ENCODE measurements at places on chromosomes 7 and 10.

GRCh38 chr10:28975891-28976531, 298.7 kb downstream of the BAMBI start:
- no peak for DNase-seq

GRCh38 chr7:121395961-121396757, at the start of gene FAM3C:
Gene FAM3C (minus strand): TSS chr7:121396308. CDS start chr7:121382969, 13,339 bp downstream.
- DNase-seq: peak; percentile 97

DNA sequence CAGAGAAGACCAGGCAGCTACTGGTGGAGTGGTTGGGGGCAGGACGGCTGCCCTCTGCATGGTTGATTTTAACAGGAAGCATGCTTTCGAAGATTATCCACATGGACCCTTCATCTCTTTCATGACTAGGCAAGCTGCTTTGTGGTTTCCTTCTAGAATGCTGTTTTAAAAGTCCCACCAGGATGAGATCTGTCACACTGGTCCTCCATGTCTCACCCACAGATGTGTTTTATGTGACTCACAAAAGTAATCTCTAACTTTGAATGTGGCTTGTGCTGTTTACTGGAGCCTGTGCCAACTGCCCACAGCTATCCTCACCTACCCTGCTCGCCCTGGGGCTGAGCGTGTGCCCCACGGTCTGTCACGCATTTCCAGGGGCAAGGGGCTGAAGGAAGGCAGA, 188.8 kb downstream of the GFRA1 start:
- DNase-seq: no peak

DNA sequence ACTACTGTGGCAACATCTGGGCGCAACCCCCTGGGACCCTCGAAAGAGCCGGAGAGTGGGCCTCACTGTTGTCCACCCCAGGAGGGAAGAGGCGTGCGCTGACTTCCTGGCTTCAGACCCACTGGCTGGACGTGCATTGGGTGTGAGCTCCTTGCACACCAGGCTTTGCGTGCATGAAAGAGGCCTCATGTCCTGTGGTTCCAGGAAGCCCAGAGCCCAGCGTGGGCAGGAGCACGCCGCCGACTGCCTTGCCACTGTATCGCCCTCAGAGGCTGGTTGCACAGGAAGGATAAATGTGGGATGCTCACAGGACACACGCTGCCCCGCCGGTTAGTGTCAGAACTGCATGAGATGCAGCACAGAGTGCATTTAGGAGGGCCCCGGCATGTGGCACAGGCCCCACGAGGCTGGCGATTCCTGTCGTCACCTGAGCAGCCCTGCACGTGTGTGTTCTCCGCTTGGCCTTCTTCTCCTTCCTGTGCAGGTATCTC, 8.5 kb upstream of the JAKMIP3 start:
- no peak for DNase-seq

- DNase-seq: no peak
These were observed 116.2 kb upstream of the MKLN1 start for GRCh38 chr7:131211500-131211899.

- no peak for DNase-seq
These were observed 64.7 kb upstream of the SH2B2 start for GRCh38 chr7:102221961-102222360.

DNA sequence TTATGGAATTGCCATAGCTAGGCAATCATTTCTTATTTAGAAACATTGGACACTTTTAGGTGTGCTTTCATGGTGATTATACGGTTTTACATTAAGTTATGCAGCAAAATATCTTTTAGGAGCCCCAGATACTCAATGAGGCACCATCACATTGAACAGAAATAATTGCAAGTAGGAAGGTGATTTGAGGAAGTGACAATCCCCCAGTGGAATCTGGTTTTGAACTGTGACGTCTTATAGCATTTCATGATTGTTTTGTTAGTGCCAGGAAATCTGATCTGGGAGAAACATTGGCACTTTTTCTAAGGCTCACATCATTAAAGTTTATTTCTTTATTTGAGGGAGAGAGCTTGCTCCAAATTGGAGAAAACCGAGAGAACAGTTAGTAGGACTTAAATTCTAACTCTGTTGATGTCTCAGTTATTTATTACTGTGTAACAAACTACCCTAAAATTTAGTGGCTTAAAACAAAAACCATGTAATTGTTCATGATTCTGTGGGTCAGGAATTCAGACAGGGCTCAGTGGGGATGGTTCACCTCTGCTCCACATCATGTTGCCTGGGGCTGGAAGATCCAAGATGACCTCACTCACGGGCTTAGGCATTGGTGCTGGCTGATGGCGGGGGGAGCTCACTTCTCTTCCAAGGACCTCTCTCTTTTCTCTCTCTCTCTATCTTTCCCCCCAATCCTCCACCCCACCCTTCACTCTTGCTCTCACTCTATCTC, 78.2 kb upstream of the STEAP1B start:
- no peak for DNase-seq

DNA sequence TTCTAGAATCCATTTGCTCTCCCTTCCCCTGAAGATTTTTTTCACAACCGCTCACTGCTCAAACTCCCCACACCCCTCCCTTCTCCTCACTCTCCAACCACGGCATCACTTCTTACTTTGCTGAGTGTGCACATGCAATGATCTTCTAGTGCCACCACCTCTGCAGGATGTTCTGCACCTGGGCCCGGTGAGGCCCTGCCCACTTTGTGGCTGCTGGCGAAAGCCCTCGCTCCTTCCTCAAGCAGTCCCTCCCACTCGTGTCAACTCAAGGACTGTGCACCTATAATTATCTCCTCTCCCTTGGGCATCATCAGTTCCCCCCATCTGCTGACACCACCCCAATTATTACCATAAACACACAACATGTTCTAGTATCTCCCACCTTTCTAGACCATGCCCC, 91.0 kb upstream of the LANCL2 start:
- DNase-seq: no peak

DNA sequence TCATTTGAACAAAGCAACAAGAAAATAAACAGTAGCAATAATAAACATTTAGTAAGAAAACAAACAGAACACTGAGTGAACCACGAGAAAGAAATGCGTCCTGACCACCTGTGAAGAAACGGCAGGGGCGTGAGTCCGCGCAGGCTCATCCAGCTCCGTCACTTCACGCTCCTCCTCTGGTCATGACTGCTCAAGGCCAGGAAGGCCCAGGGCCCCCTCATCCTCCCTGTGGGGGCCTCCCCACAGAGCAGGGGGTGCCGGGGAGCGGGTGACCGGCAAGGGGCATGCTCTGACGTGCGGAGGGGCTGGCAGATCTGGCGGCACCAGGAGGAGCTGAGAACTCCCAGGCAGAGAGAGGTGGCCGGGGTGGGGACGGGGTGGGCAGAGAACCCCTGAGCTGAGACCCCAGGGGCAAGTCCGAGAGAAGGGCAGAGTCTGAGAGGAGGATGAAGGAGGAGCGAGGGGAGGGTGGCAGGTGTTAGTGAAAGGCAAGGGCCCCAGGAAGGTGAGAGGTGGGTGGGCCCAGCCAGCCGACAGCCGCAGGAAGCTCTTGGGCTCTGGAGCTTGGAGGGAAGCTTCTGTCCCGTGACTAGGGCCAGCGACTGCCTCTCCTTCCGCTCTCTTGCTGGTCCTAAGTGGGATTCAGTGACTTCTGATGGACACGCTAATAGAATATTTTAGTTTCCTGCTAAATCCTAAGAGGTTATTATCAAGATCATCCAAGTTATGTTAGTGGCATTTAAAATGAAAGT, 223.9 kb downstream of the TCERG1L start:
- DNase-seq: no peak

DNA sequence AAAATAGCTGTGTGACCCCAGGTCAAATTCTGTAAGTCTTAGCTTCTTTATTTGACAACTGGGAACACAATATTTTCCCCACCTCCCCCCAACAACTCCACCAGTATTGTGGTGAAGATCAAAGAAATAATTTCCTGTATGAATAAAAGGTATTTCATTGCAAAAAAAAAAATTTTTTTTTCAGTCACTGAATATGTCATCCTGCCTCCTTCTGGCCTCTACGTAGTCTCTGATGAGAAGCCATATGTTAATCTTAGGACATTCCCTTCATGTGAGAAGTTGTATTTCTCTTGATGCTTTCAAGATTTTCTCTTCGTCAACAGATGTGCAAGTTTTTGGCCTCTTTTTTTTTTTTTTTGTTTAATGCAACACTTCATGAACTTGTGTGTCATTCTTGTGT, 33.0 kb downstream of the ZNF33A start:
- no peak for DNase-seq

- DNase-seq: no peak
These were observed 112.0 kb downstream of the PDE1C start for GRCh38 chr7:31958226-31958625.

DNA sequence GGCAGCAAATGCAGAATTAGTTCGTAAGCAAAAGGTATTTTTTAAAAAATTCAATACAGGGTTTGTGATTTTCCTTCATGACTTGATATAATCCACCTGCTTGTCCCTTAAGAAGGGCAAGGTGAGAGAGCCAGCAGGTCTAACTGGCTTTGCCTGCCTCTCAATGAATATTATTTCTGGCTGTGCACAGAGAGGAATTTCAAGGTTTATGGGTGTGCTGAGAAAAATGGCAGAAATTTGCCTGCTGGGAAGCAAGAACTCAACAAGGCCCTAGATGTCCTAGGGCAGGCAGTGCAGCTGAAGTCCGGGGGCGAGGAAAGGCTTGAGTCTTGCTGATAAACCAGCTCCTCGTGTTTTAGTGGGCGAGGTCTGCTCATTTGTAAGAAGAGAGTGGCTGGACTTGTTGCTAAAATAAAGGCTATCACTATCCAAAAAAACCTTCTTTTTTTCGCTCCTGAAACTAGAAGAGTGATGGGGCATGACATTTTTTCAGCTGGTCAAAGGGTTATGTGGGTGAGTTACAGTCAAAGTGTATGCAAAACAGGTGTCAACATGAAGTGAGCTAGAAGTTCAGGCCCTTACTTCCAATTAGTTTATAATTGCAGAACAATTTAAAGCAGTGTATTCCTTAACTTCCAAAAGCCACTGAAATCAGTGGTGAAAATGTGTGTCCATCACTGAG, 385.8 kb upstream of the KLF6 start:
- DNase-seq: no peak

- no peak for DNase-seq
These were observed 371.5 kb upstream of the MTPN start for GRCh38 chr7:136348542-136349192.

DNA sequence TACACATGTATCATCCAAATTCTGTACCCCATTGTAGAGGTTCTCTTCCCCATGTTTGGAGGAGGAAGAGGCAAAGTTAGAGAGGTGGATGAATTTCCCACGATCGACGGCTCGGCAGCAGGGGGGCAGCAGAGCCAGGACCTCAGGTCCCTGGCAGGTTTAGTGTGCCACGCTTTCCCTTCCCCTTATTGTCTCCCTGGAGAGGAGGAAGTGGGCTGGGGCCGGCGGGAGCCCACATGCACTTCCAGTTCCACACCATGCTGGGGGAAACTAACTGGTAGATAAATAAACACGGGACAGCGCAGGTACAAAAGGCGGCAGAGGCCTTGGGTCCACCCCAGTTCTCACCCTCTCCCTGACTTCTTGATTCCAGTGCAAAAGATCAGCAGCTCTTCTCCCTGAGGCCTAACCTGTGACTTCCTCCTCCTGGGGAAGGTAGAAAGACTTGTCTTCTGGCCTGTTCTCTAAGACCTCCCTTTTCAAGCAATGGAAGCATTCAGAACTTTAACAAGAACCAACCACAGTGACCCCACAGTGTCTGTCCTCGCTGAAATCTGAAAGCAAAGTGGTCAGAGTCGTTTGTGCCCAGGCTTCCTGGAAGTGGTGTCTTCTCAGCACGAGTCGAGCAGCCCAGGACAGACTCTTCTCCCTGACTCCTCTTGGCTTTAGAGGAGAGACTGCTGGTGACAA, 30.5 kb upstream of the SRGN start:
- no peak for DNase-seq

DNA sequence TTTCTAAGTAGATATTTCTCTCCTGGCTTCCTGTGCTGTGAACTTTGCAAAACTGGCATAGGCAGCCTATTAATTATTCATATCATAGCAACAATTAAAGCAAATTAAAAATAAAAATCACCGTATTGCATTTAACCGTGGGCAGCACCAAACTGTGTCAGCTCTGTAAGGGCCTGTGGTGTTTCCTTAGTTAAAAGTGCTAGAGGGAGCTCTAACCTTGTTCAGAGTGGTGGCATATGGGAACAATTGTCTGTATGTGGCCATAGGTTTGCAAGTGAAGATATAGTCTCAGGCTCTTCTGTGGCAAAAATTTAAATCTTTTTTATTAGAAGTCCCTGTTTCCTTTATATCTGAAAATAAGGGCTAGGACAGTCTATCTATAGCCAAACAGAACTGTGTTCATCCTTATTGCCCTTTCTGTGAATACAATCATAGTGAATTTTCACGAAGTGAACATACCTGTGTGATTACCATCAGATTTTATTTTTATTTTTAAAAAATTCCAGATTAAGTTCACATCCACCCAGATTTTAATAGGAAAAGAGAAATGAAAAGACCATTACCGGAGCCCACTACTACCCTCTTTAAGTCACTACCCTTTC, 92.6 kb downstream of the POLL start:
- DNase-seq: peak; percentile 39

DNA sequence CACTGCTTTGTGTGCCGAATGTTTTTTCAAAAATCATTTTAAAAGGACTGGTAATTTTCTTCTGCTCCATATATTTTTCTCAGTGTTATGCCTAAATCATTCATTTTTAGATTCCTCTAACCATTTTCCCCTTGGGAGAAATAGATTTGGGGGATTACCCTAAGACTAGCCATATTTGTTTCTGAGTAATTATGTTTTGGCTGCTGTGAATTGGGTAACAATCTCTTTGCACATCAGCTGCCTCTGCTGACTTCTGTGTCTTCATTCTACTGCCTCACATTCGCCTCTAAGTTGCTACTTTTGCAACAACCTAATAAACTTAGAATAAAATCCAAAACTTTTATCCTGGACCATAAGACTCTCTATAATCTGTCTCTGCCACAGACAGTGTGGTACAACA, 18.5 kb upstream of the MRC1 start:
- no peak for DNase-seq

DNA sequence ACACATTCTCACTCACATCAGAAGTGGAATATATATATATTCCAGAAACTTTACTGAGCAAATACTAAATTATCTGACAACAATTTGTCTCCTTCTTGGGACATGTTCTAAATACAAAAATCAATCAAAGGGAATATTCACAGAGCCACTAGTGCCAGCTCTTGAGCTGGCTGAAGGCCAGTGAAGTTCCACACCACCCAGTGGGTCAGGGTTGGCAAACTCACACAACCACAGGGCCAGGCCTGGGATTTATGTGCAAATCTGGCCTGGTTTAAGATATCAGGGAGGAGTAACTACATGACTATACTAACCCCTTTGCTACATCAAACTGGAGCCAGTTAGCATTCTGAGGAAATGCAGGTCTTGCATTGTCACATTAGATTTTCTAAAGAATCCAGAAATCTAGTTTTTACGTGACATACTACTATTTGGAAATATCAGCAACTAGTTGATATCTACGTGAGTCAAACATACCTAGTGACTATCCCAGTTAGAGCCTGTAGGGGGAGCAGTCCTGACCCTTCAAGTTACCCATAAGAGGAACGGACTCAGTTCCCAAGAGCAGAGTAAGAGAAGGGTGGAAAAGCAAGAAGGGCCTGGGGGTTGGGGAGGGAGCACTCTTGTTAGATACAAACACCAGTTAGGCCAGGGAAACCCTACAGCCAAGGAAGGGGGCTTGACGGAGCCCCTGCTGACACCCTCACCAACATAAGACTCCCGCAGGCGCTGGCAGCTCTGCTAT, 600.4 kb downstream of the KCNMA1 start:
- peak; percentile 53 for DNase-seq

- no peak for DNase-seq
These were observed 25.9 kb downstream of the TAX1BP1 start for GRCh38 chr7:27765841-27766240.

- no peak for DNase-seq
These were observed 89.3 kb downstream of the SLIT1 start for GRCh38 chr10:97096261-97097083.

- no peak for DNase-seq
These were observed 87.2 kb upstream of the KCNMA1 start for GRCh38 chr10:77724820-77725219.

GRCh38 chr10:97450828-97451227, 4.9 kb downstream of the ZDHHC16 start:
- no peak for DNase-seq
